ENCODE measurements at places on chromosomes 6 and 20.

- no peaks in the 10 kb centered on the region for H3K4me1 ChIP-seq
- H3K36me3 ChIP-seq = peaks cover 4% of the 10 kb centered on the region
- H3K4me3 ChIP-seq = no peak overlapping the region
- no peak overlapping the region for H3K27ac ChIP-seq
- H3K27me3 ChIP-seq = no peaks in the 10 kb centered on the region
Observed at GRCh38 chr6:43608310-43608763, 20.7 kb downstream of the GTPBP2 start.

DNA sequence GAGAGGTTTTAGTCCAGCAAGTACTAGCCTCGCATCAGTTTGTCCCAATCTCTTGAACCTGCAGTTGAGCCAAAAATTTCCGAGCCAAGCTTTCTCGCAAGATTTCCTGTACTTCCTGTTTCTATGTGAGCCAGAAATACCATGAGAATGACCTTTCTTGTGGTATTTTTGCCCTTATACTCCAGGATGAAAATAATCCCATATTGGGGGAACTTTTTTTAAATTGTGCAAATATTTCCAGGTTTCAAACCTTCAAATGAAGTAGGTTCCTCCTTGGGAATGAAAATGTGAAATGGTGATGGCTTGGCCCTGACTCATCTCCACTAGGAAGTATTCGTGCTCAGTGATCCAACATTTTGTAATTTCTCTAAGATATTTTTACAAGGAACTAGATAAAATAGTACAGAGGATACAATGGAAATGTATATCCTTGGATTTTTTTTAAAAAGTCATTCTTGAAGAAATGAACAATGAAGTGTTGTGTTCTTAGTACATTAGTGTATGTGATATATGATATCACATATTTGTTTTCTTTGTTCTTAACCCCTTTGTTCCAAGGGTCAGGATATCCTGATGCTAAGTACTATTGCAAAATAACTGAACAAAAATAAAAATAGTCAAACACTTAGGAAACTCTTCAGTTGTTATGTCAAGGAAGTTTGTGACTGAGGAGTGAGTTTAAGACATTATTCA, 184.0 kb downstream of the PDE7B start:
- no peak for DNase-seq
- H3K27me3 ChIP-seq = no peaks in the 10 kb centered on the region
- no peak overlapping the region for H3K27ac ChIP-seq
- H3K36me3 ChIP-seq = no peaks in the 10 kb centered on the region
- H3K4me1 ChIP-seq = peaks cover 2% of the 10 kb centered on the region

DNA sequence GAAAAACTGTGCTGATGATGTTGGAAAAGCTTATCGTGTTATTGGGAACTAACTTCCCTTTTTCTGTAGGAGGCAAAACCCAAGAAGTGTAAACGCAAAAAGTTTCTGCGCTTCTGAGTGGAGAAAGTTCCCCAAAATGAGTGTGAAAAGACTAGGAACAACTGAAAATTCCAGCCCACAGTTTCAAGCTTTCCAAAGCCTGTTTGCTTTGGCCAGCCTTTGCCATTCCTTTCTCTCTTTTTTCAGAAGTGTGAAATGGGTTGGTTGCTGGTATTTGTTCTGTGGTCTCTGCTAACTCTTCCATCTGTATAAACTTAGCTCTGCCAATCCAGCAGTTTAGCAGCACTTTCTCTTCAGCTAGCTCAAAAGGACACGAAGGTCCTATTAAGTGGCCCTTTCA, 491.3 kb downstream of the MAFB start:
- H3K4me3 ChIP-seq = no peak overlapping the region
- no peaks in the 10 kb centered on the region for H3K27me3 ChIP-seq
- no peaks in the 10 kb centered on the region for H3K4me1 ChIP-seq
- peak; percentile 26 for DNase-seq
- no peaks in the 10 kb centered on the region for H3K36me3 ChIP-seq

DNA sequence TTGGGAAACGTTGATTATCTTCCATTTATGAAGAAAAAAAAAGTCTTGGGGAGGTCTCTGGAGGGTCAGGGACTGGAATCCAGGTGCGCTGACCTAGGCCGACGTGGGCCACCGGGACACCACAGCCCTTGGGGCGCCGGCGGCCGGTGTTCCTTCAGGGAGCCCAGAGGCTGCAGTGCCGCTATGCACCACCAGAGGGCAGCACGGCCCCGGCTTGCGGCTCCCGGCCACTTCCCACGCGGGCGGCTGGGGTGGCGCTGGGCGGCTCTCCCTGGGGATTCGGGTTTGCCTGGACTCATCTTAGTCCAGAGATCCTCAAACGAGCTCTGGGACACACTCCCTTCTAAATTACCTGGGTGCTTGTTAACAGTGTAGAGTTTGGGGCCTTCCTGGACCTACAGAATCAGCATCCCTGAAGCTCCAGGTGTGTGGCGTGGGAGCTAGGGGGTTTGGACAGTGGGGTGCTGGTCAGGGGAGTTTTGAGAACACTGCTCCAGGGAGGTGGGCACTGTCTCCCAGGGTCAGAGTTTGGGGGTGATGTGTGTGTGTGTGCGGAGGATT, 23.0 kb upstream of the GTSF1L start:
- H3K36me3 ChIP-seq = no peaks in the 10 kb centered on the region
- H3K27me3 ChIP-seq = no peaks in the 10 kb centered on the region
- H3K4me1 ChIP-seq = peaks cover 14% of the 10 kb centered on the region
- H3K4me3 ChIP-seq = no peak overlapping the region
- H3K27ac ChIP-seq = no peak overlapping the region

DNA sequence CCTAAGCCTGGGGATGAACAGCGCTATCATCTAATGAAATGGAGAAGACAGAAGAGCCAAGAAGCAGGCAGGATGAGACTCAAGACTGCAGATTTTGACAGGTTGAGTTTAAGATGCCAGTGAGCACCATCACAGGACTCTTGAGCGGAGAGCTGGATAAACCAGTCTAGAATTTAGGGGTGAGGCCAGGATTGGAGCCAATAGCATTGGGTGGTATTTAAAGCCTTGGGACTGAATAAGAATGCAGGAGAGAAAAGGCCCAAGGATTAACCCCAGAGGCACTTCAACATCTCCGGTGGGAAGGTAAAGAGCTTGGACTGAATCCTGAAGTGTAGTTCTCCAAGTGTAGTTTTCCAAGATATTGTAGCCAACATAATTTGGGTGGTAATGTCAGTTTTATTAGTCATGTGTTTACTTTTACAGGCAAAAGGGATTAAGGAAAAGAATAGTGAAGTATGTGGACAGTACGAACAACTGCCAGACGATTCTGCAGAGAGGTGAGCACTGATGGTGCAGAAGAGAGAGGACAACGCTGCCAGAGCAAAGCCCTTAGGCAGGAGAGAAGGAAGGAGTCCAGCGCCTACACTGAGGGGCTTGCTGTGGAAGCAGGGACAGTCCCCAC, 85.2 kb downstream of the DTNBP1 start:
- no peaks in the 10 kb centered on the region for H3K27me3 ChIP-seq
- H3K4me1 ChIP-seq = no peaks in the 10 kb centered on the region
- DNase-seq = no peak

DNA sequence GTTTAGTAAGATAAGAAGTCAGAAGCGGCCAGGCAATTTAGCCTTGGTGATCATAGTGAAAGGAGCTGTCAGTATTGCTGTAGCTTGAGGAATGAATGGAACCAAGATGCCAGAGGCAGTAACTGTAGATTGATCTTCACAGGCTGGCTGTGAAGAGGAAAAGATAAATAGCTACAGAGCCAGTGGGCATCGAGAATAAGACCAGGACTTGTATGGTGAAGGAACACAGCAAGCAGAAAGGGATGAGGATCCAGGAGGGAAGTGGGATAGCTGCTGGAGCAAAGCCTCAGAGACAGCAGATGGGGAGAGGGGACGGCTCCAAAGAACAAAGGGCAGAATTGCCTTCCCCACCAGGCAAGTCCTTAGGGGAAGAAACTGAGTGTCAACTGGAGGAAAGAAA, 294.4 kb upstream of the PLN start:
- DNase-seq = no peak
- no peaks in the 10 kb centered on the region for H3K27me3 ChIP-seq
- H3K4me3 ChIP-seq = no peak overlapping the region
- H3K4me1 ChIP-seq = no peaks in the 10 kb centered on the region

- H3K27ac ChIP-seq = no peak overlapping the region
- DNase-seq = no peak
- H3K36me3 ChIP-seq = no peaks in the 10 kb centered on the region
- no peak overlapping the region for H3K4me3 ChIP-seq
- peaks cover 29% of the 10 kb centered on the region for H3K4me1 ChIP-seq
Observed at GRCh38 chr20:10666221-10667076, 7.3 kb downstream of the JAG1 start.

- no peaks in the 10 kb centered on the region for H3K4me1 ChIP-seq
- H3K27me3 ChIP-seq = no peaks in the 10 kb centered on the region
- DNase-seq = no peak
- no peaks in the 10 kb centered on the region for H3K36me3 ChIP-seq
Observed at GRCh38 chr6:11120271-11121005, 8.9 kb upstream of the ERVFRD-1 start.

DNA sequence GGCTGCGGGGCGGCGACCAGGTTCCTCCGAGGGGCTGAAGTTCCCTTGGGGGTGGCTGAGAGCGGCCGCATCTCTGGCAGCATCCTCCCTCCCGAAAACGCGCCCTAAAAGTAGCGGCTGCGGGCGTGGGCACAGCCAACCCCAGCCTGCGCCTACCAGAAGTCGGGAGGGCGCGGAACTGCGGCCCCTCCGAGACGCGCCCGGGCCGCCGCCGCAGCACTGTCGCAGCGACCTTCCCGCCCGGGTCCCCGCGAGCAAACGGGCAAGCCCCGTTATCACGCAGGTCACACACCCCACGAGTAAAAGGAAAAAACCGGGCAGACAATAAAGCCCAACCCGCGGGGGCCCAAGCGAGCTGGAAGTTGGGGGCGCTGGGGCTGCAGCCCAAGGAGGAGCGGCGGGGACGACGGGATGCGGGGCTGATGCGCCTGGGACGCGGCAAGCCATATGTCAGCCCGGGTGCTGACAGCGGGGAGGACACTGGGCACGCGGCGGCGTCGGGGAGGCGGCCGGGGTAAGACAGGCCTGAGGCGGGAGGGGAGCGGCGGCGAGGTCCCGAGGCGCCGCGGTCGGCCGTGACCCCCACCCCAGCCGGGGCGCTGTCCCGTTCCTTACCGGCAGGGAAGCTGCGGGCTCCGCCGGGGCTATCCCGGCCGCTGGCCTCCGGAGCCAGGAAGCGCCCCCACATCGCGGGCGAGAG, 659 bp downstream of the CEP85L start:
- no peaks in the 10 kb centered on the region for H3K27me3 ChIP-seq
- no peaks in the 10 kb centered on the region for H3K36me3 ChIP-seq
- peak overlapping the region; percentile 74 for H3K4me3 ChIP-seq

Measured in mesendoderm (in vitro differentiated cells).